Activated CD4-positive, alpha-beta T cell treated with anti-CD3 and anti-CD28 coated beads, Interleukin-2, Interleukin-4, amounts not matched to agents 100 ng/mL and 50 ng/mL, durations not matched to agents 16 hours and 8 hours (primary cell): ENCODE measurements at places on chromosomes 2 and 18.

DNA sequence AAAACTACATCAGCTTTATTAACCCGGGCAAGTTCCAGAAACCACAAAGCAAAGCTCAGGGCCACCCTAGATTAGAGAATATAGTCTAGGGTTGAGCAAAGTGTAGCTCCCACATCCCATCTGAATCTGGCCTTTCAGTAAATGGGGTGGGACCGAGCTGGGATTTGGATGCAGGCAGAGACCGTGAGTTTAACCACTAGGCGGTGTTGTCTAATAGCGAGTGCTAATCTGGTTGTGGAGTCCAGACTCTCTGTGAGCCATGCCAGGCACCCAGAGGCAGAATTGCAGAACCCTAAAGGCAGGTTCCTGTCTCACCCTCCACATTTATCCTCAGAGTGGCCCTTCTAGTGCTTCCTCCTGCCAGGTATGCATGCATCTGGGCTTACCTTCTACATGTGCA lies 435.9 kb downstream of the TSN start:
- no peak for DNase-seq

DNA sequence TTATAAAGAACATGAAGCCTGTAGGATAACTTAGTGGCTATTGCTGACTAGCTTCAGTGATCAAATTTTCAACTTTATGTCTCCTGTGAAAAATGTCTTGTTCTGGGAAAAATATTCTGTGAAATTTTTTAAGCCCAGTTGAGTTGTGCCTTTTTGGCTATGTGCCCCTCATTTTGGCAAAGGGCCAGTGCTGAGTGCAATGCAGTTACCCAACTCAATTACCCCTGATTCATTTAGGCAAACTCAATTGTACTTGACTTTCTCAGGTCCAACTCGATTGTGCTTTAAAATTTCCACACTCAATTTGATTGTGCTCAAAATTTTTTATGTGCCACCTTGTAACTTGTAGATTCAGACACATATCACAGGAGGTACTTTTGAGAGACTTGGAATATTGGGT lies 548.8 kb upstream of the NRP2 start:
- no peak for DNase-seq

GRCh38 chr2:41970988-41971660 lies 76.7 kb upstream of the PKDCC start:
- no peak for DNase-seq

DNA sequence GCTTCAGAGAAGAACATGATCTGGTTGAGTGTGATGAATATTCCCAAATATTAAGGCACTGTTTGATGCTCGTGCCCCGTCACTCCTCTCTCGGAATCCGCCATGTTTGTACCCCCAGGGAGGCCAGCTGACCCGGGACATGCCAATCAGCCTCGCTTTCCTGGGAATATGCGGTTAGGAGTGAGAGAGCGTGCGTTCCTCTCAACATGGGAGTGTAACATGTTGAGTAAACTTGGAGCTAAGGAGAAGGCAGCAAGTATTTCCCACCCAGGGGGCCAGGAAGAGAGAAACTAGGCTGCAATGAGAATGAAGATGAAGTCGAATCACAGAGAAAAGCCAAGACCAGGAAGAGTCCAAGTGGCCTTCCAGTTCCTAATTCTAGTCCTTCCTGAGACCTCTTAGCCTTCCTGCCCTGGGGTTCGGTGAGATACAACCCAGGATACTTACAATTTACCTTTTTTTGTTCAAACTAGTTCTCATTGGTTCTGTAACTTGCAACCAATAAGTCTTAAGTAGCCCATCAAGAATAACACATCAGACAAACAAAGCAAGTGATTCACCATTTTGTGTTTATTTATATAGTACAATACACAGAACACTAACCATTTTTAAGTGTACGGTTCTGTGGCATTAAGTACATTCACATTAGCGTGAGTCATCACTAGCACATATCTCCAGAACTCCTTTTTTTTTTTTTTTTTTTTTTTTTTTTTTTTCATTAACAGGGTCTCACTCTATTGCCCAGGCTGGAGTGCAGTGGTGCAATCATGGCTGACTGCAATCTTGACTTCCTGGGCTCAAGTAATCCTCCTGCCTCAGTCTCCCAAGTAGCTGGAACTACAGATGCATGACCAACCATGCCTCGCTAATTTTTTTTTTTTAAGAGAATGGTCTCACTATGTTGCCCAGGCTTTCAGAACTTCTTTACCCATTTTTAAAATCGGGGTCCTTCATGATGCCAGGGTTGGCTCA lies 36.4 kb upstream of the SLC1A4 start:
- no peak for DNase-seq

- no peak for DNase-seq
These were observed 5.8 kb upstream of the MARCHF7 start for GRCh38 chr2:159706385-159706980.

- no peak for DNase-seq
These were observed 189.9 kb downstream of the UBE2E3 start for GRCh38 chr2:181170256-181170655.

- DNase-seq, result peak; percentile 51
These were observed 376.1 kb downstream of the IRS1 start for GRCh38 chr2:226423498-226423960.

GRCh38 chr2:129212299-129212958 lies 767.0 kb upstream of the RAB6C start:
- no peak for DNase-seq

DNA sequence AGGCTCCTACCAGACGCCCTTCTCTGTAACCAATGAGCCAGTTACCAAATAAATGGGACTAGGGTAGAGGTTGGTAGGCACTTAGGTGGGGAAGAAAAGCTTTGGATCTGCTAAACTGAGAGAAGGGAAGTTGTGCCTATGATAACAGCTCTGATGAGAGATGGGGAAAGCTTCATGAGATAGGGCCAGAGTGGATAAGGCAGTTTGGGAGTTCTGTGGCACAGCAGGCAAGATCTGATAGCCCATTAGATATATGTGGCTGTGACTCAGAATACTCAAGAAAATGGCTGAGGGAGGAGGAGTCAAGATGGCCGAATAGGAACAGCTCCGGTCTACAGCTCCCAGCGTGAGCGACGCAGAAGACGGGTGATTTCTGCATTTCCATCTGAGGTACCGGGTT lies 99.8 kb downstream of the PDE11A start:
- DNase-seq, result no peak

GRCh38 chr18:44579028-44579702 lies 101.5 kb upstream of the SETBP1 start:
- DNase-seq, result peak; percentile 23

- no peak for DNase-seq
These were observed 103.8 kb upstream of the ST3GAL5 start for GRCh38 chr2:85992611-85993010.

GRCh38 chr18:49613641-49614151 lies 51.8 kb downstream of the LIPG start:
- no peak for DNase-seq

GRCh38 chr2:15158532-15158931 lies 402.6 kb downstream of the NBAS start:
- no peak for DNase-seq

DNA sequence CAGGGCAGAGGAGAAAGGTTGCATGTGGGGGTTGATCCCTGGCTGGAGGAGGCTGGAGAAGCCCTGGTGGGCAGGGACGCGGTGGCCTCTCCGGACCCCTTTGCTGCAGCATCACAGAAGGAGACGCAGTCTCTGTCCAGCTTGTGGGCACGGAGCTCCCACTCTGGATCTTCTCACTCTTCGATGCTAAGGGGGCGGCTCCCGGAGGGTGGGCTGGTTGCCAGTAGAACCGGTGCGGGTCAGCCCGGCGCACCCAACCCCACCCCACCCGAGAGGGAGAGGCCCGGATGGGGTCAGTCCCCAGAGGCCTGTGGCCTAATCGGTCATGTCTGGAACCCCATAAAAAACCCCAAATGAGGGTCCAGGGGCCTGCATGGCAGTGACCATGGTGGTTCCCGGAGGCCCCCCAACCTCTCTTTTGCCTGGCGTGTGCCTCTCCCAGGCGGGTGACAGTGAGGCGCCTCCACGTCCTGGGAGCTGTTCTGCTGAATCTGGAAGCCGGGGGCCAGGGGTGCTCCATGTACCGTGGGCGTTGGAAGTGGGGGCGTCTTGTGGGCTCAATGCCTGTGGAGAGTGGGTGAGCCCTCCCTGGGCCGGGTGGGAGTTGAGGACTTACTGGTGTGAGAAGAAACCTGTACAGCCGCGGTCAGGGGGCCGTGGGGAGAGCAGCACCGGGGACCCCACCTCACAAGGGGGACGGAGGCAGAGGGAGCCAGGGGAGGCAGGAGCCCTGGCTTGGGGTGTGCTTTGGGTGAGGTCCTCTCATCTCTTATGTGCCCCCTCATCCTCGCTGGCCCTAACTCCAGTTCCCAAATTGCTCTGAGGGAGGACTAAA lies 79.6 kb downstream of the RTP5 start:
- no peak for DNase-seq

DNA sequence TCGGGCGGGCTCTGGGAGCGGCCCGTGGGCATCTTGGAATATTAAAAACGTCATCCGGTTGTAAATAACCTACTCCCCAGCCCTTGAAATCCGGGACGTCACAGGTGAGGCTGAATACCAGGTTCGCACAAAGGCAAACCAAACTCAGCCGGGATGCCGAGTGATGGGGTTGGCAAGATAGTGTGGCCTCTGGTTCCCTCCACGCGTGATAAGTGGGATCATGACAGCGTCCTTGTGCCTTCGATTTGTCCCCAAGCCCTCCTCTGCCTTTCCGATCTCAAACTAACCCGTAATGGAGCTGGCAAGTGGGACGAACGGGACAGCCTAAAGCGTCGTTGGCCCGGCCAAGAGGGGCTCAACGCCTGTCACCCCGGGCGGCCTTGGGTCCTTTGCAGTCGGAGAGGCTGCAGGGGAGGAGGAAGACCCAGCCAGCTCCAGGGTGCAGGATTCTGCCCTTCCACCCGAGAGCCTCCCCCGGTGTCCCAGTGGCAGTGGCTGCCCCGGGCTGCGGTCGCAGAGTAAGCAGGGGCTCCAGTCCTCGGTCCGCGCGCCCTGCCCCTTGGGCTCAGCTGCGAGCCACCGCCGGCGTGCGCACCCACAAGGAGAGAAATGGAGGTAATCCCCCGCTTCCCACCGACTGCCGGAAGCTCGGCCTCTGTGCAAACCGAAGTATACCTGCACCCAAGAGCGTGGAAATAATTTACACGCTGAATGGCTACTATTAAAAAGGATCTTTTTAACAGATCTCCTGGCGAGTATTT lies 13.4 kb upstream of the PAX3 start:
- no peak for DNase-seq
